ENCODE measurements at places on chromosomes 2 and 18. TPM values are rescaled to one million over a fixed set of nuclear protein-coding genes. Genes with fewer than 3 reads are reported as not detected.

GRCh38 chr2:23092831-23093230 is 292.1 kb upstream of the KLHL29 start:
- DNase-seq, result no peak

DNA sequence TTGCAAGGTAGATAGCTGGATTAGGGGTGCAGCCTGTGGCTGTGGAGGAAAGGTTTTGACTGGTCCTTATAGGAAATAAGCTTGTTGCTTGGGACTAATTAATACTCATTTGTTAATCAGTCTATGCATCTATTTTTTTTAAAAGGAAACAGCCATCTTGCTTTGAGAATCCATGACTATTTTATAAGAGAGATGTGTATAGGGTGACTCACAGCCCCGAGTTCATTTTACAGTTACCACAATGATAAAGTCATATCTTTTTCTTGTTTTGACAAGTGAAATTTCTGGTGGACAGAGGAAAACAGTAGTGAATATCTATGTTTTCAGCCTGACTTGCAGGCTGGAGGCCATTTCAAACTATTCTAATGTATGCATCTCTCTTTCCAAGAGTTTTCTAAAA is 193.5 kb upstream of the CCDC68 start:
- DNase-seq, result no peak

CYRIA gene
- 1.3 TPM for total RNA-seq

- no peak for DNase-seq
Observed at GRCh38 chr2:8602809-8603208, 79.0 kb upstream of the ID2 start.

GRCh38 chr2:8980096-8980495 is 23.4 kb downstream of the MBOAT2 start:
- DNase-seq, result no peak

DNA sequence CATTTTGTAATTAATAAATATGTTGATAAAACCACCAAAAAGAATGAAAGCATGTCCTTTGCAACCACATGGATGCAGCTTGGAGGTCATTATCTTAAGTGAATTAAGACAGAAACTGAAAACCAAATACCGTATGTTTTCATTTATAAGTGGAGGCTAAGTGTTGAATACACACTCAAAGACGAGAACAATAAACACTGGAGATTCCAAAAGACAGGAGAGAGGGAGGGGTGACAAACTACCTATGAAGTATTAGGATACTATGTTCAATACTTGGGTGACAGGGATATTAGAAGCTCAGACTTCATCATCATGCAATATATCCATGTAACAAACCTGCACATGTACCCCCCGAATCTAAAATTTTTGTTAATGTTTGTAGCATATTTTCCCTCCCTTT is 7.0 kb downstream of the ERLEC1 start:
- no peak for DNase-seq

DNA sequence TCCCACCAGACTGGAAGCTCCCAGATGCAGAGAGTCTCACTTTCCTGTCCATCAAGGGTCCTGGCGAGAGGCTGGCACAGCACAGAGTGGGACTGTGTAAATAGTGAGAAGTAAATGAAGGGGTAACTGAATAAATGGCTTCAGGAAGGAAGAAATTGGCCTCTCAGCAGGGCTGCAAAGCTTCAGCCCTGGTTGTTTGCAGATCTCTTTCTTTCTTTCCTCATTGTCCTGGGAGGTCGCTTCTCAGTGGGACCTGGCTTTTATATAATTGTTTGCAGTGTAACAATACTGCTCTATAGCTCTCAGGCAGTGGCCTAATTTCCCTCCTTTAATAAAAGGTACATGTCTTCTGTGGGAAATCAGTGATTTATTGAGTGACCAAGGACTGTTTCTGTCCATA is 74.9 kb upstream of the GPR45 start:
- DNase-seq, result no peak

DNA sequence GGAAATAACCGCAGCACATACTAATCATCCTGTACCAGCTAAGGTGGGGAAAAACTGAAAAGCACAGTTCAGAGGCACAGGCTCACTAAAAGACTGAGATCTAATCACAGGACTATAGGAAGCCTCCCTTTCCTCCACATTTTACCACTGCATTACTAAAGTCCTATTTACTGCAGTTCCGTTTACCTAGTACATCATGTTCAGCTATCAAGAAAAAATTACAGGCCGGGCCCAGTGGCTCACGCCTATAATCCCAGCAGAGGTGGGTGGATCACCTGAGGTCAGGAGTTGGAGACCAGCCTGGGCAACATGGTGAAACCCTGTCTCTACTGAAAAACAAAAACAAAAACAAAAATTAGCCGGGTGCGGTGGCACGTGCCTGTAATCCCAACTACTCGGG is 11.0 kb upstream of the NBEAL1 start:
- no peak for DNase-seq

KIAA2012 gene
- total RNA-seq, result not detected

DNA sequence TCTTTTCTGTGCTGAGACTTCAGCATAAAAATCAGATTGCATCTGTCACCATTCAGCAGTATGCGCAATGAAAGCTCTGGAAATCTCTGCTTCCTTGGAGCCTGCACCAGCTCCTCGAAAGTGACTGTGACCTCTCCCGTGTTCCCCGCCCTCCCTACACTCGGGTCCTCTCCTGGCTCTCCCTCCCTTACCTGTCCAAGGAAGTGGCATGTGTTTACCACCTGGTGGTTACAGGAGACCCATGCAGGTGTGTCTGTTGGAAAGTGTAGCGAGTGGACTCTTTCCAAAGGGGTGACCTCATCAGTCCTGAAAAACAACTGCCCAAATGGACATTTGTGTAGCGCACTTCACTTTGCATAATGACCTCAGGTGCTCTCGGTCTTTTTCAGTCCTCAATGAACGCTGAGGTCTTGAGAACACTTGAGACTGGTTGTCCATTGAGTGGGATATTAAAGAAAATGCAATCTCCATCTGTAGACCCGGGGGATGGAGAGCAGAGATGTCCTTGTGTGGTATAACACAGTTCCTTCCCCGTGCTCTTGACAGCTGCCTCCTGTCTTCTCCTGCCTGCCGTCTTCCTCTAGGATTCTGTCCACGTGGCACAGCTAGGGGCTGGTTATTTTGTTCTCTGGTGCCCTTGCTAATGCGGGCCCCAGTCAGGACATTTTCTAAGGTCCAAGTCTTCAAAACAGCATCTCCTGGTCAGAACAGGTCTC is 133.2 kb downstream of the ACKR3 start:
- no peak for DNase-seq

DNA sequence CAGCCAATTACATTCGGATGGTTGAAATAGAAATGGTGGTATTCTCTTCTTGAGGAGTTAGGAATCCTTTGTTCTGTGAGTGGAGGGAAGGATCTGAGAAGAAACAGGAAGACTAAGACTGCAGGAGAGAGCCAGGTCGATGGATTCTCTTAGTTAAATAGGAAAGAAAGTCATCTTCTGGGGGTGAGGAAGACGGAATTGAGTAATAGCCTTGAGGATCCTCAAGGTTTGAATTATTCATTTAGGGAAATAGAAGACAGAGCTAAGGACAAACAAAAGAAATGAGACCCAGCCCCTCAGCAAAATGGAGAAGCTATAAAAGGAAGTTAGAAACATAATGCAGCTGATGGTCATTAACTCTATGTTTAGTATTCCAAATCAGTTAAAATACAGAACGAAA is 1.8 kb downstream of the LAPTM4A start:
- DNase-seq, result no peak

CGREF1 gene
- not detected for total RNA-seq

DNA sequence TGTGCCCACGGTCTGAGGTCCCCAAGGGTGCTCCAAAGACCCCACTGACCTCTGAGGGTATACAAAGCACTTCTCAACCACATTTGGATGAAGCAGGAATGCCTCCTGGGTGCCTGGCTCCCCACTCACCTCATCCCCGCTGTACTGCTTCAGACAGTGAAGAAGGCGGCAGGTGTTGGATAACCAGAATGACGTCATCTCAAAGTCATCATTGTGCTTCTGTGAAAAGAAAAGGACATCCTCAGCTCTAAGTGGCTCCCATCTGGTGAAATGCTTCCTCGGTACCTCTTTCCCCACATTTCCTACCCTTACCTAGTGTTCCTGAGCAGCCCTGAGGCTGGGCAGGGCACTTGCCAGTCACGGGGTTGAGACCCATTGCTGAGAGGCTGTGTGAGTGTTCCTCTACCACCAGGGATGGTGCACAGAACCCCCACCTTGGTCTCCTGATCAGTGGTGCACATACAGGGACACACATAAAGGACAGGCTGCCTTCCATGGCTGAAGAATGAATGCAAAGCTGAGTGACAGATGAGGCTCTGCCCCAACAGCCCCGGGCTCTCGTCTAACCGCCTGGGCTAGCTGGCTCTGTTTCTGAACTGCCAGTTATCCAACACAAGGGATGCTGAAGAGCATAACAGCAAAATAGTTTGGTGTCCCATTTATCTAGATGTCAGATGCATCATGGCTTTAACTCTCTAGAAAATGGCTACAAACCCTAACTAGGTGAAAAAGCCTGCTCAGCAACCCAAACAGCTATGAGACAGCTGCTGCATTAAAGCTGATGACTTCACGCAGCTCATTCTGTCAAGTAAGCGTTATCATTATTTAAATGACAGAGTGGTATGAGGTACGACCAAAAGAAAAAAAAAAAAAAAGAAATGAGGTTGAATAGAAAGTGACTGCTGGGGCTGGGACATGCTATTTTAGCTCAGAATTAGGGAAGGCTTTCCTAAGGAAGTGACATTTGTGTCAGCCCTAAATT is 28.2 kb upstream of the ACAA2 start:
- no peak for DNase-seq

DNA sequence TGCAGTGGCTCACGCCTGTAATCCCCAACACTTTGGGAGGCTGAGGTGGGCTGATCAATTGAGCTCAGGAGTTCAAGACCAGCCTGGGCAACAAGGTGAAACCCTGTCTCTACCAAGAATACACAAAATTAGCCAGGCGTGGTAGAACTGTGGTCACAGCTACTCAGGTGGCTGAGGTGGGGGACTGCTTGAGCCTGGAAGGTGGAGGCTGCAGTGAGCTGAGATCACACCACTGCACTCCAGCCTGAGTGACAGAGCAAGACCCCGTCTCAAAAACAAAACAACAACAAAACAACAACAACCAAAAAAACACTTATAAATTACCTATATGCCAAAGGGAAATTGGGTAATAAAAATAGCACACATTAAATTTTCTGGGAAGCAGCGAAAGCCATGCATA is 141.6 kb downstream of the HDAC4 start:
- DNase-seq, result no peak

DNA sequence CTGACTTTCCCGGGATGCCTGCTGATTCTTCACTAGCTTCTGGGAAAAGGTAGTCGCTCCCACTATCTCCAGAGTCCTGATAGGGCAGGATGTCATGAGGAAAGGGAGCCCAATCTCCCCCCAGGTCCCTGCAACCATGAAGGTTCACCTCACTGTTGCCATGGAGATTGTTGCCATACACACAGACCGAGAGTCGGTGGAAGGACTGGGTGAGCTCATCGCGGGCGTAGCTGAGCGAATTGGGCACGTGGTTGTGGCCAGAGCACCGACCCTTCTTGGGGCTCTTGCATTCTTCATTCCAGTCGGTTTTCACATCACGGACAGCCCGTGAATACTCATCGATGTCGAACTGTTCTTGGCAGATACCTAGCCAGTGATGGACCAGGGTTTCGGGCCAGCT is 97.4 kb downstream of the MEP1B start:
- no peak for DNase-seq

GRCh38 chr2:211175956-211176355 is 619.6 kb downstream of the CPS1 start:
- no peak for DNase-seq

- no peak for DNase-seq
Observed at GRCh38 chr2:61247204-61247812, 85.3 kb downstream of the C2orf74 start.

DNA sequence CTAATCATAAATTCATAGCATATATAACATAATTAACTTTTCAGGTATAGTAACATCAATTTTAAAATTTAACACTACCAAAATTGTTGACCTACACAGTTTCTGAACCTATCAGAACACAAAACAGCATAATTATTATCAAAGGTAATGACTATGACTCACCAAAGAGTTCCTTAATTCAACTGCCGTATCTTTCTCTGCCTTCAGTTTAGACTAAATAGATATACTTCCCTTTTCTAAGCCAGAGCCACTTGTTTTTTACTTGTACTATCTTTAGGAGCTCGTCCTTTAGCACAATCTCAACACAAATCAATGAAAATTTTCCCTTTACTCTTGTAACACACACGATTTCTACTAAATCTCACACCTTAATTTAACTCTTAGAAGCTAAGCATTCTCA is 54.4 kb downstream of the CCDC88A start:
- DNase-seq, result no peak

MROH2A gene
- total RNA-seq, result not detected

GRCh38 chr2:118982039-118982438 is 40.0 kb downstream of the MARCO start:
- no peak for DNase-seq

GRCh38 chr2:198314559-198315153 is 510.3 kb downstream of the PLCL1 start:
- DNase-seq, result no peak

DNA sequence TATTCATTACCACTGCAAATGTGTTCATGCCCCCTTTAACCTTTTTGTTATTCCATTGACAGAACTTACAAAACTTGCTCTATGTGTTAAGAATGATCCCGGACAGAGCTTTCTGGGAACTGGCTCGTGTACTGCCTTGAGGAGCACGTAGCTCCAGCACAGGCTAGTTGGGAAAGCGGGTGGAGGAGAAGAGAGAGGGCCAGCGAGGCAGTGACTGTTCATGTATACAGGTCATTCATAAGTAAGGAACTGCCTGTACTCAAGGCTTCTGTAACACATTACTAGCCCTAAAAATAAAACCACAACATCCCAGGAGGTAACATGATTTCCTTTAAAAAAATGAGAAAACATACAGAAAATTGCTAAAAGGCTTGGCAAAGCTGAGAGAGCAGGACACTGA is 109.0 kb downstream of the STK39 start:
- no peak for DNase-seq

- no peak for DNase-seq
Observed at GRCh38 chr2:232714969-232715368, 17.8 kb downstream of the GIGYF2 start.

- DNase-seq, result peak; percentile 73
Observed at GRCh38 chr2:29196792-29197788, 81.9 kb downstream of the CLIP4 start.

GRCh38 chr2:109727929-109728447 is 66.1 kb upstream of the RGPD5 start:
- DNase-seq, result no peak

TEKT4 gene
- total RNA-seq, result not detected

DOK6 gene
- not detected for total RNA-seq

- DNase-seq, result no peak
Observed at GRCh38 chr2:19028587-19029375, 329.6 kb downstream of the OSR1 start.

DNA sequence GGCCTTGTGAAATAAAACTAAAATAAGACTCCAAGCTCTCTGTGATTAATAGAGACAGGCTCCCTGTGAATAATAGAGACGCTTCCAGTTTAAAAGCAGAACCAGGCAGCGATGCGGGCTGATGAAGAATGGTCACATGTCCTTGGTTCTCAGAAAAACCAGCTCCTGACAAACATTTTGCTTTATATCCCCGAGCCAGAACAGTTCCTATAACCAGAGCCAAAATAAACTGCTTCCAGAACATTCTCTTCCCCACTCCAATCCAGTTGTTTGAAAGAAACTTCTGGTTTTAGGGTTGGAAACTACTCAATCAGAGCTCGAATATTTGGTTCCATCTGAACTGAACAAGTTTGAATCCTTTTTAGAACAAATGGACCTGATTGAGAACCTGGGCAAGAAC is 213.7 kb downstream of the TSN start:
- no peak for DNase-seq
